ENCODE measurements at places on chromosomes 3 and 15.

- DNase-seq: no peak
Observed at GRCh38 chr3:9669720-9670432, 20.6 kb downstream of the MTMR14 start.

- no peak for DNase-seq
Observed at GRCh38 chr15:34610354-34610753, 26.9 kb upstream of the GOLGA8B start.

GRCh38 chr15:61830536-61831330 lies 229.5 kb downstream of the VPS13C start:
- no peak for DNase-seq

DNA sequence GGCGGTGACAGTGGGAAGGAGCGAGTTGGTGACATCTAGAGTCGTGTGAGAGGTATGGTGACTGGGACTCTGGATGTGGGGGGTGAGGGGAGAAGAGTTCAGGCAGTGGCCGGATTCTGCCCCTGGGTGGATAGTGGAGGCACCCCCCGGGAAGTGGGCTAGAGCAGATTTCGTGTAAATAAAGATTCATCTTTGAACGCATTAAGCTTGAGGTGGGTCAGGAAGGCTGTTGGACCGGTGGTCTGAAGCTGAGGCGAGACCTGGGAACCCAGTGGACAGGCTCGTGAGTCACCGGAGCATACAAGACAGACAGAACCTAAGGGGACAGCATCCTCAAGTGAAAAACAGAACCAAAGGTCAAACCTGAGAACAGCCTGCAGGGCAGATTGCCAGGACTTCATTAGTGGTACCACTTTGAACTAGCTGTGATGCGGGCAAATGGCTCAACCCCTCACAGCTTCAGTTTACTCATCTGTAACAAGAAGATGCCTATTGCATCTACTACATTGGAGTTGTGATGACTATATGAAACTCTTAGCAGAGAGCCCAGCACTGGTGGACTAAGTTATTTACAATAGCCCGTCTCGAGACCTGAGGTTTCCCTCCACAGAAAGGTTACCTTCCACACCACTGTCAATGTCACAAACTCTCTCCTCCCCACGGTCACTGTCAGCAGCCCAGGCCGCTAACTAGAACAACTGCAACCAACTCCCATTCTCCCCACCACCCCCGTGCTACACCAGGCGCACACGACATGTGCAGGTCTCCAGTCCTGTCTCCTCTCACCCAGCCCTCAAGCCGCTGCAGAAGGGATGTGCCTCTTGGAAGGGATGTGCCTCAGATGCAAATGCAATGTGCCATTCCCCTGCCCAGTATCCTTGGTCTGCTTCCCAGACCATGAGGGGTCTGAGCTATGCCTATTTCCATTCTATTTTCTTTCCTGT lies 901 bp upstream of the CLN6 start:
- DNase-seq: no peak

GRCh38 chr15:38128921-38129320 lies 123.7 kb upstream of the SPRED1 start:
- DNase-seq: no peak

DNA sequence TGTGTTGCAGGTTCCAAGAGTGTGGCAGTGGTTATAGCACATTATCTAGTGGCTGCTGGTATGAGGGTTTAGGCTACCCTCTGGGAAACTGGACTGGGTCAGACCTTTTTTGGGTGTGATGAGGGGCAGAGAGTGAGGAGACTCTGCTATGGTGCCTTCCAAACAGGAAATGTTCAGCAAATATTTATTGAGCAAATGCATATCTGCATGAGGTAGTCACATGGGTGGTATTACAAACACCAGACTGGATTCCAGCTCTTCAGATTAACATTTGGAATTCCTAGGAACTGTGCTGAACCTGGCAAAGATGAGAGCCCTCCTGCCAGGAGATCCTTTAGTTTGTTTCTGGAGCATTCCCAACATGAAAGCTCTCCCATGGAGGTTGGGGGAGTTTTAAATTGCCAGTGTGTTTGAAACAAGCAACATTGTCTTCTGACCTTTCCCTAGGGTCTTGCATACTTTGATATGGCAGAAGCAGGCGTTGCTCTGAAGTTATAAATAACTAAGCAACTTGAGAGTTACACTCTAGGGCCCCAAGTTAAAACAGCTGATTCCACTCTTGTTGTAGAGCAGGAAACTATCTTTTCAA lies 341.2 kb upstream of the C2CD4B start:
- no peak for DNase-seq

GRCh38 chr15:96273317-96274086 lies 57.0 kb upstream of the NR2F2 start:
- peak; percentile 42 for DNase-seq

DNA sequence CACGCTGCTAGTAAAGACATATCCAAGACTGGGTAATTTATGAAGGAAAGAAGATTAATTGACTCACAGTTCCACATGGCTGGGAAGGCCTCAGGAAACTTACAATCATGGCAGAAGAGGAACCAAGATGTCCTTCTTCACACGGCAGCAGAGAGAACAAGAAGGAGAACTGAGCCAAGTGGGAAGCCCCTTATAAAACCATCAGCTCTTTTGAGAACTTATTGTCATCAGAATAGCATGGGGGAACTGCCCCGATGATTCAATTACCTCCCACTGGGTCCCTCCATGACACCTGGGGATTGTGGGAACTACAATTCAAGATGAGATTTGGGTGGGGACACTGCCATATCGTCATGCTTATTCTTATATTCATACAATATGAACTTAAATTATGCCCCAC lies 49.0 kb downstream of the DUT start:
- DNase-seq: no peak

GRCh38 chr3:120072867-120073525 lies 21.3 kb downstream of the GSK3B start:
- DNase-seq: no peak

DNA sequence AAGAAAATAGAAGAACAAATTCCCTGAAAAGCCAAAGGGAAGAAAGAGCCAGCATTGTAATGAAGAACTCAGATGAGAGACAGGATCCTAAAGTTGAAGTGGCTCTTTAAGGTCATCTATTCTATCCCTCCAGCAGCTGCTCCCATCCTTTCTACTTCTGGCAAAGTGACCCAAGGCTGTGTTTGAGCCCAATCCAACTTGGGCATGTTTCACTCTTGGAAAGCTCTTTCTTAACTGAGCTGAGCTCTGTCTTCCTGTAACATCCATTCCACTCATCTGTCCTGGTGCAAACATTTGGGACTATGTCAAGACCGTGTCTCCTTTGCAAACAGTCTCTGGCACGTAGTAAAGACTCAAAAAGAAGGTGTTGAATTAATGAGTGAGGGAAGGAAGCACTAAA lies 298.1 kb upstream of the IGF1R start:
- DNase-seq: no peak

GRCh38 chr3:15787526-15787925 lies 10.3 kb downstream of the ANKRD28 start:
- no peak for DNase-seq

DNA sequence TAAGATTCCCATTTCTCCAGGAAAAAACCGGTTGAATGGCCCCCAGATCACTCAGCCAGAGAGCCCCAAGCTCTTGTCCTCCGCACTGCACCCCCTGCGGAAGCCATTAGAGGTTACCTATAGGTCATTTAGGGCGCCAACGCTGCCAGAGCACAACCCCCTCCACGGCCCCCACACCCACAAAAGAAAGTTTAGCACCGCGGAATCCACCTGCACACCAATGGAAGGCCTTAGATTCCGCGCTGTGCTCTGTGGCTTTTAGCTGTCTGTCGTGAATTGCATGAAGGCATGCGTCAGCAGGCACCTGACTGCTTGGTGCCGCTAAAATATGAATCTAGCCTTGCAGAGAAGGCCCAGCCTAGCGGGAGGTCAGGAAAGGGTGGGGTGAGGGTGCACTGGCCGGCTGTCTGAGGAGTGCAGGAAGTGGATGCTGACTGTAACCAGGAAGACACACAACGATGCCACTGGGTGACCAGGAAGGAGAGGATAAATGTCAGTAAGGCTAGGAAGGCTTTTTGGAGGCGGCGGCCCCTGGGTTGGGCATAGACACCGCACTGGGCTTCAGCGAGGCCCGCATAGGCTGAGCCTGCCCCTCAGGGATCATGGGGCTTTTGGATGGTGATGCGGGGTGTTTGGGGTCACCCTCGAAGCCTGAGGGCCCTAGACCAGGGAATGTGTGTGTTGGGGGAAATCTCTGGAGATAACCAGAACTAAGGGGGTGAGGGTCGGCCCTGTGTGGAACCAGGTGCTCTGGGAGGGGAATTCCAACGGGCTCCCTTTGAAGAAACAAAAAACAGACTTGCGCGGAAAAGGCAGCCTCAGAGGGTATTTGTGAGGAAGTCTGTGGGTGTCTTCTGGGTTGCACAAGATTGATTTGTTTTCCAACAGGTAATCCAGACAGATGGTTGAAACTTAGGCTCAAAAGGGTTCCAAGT lies 976 bp upstream of the NUP210 start:
- peak; percentile 86 for DNase-seq

GRCh38 chr3:177904621-177905020 lies 631.6 kb upstream of the KCNMB2 start:
- DNase-seq: no peak

- no peak for DNase-seq
Observed at GRCh38 chr15:72866182-72866581, 82.6 kb upstream of the ADPGK start.

- DNase-seq: no peak
Observed at GRCh38 chr3:101854608-101855304, 5.4 kb downstream of the NFKBIZ start.

- no peak for DNase-seq
Observed at GRCh38 chr3:121894301-121894990, at the start of gene SLC15A2. TSS of gene SLC15A2 (plus strand) at chr3:121894401. CDS start at chr3:121894477, 76 bp downstream.

DNA sequence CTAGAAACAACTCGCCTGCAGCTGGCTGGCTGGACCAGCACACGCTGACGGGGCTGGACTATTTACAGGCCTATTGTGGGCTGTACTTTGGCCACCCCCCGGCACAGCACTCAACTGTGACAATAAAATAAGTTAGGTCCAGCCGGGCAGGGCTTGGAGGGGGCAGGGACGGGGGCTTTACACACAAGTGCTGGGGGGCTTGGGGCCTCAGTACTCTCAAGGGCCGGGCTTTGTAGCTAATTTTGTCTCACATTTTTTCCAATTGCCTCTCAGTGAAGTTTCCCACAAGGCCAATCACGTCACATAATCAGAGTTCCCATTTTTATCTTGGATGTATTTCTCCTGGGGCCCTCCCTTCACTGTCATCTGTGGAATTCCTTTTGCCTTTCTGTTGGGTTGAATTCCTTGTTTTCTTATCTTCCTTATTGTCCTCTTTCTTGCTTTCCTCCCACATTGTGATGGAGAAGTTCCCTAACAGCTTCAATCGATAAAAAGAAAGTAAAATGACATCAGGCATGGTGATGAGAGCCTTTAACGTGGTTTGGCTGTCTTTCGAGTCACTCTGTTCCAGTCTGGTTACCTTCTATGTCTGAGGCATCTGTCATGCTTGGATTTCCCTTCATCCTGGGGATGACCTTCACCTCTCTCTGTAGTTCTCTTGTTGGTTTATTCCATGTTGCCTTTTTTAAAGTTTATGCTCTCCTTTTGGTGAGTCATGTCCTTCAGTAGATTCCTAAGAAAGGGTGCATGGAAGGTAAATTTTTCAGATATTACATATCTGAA lies 44.1 kb upstream of the CMTM7 start:
- DNase-seq: no peak

Measured in stimulated activated CD4-positive, alpha-beta T cell treated with anti-CD3 and anti-CD28 coated beads, Interleukin-15, amount 100 ng/mL, for 24 hours (primary cell).